ENCODE measurements at places on chromosomes 6 and 20.

- no peak for DNase-seq
These were observed 2.7 kb upstream of the RAET1L start for GRCh38 chr6:150027806-150028565.

DNA sequence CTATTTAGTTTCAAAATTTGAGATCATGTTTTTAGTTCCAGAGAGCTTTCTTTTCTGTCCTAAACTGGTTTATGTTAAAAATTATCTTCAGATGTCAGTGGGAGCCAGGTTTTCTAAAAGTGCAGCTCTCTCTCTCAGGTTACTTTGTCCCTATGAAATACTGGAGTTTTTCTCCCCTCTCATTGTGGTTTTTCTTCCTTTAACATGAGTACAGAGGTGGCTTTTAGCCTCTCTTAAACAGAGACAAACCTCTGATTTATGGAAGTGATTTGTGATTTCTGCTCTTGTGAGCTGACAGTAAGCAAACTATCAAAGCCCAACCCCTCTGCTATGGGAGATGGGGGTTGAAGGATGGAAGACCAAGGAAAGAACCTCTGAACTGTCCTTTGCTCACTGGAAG lies 85.7 kb downstream of the LIN28B start:
- no peak for DNase-seq

DNA sequence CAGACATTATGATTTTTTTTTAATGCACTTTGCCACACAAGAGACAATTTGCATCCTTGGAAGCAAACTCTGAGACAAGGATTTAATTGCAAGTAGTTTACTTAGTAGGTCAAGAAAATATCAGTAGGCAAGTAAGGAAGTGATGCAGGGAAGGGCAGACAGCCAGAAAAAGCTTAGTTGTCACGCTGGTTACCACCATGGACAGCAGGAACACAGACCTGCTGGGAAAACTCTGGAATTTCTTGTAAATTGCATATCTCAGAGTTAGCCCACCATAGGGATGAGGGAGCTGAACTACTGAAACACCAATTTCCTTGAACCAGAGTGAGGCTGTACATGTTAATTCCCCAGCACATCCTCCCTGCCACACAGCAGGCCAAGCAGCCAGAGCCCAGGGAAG lies 92.7 kb downstream of the L3MBTL3 start:
- DNase-seq = no peak

GRCh38 chr20:60063048-60063451 lies 104.8 kb downstream of the CDH26 start:
- DNase-seq = no peak

- DNase-seq = no peak
These were observed 157.2 kb downstream of the MTFR2 start for GRCh38 chr6:136092897-136093296.

GRCh38 chr6:71124340-71124739 lies 164.3 kb upstream of the OGFRL1 start:
- DNase-seq = no peak

- no peak for DNase-seq
These were observed 38.5 kb downstream of the RBM38 start for GRCh38 chr20:57429580-57430200.

GRCh38 chr6:159132664-159133063 lies 36.5 kb upstream of the FNDC1 start:
- no peak for DNase-seq

DNA sequence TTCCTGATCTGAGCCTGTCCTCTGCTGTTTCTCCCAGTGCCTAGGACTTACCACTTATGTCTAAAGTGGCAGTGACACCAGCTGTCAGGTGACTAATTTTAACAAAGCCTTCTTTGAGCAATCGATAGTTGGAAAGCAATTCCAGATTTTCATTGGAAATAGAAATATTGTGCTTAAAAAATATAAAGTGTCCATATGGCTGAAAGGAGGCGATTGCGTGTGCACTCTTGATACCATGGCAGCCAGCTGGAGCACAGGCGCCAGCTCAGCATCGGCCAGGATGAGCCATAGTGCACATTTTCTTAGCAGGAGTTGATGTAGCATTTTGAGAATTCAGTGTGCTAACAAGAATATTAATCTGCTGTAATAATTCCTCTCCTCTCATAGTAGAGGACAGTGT lies 70.0 kb downstream of the LRRC1 start:
- no peak for DNase-seq

DNA sequence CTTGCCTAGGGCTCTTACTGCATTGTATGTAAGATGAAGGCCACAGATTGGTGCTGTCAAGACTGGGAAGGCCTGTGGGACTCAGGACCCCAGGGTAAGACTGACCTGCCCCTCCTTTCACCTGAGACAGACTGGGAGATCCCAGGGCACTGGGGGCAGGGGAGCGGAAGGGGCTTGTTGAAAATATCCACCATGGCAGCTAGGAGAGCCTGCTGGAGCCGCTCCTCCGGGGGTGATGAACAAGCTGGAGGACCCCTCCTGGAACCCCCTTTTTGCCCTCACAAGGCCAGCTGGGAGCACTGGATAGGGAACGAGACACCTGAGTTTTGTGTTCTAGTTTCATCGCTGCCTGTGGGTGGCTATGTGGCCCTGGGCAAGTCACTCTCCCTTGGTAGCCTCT lies 9.2 kb upstream of the SDCBP2 start:
- DNase-seq = no peak

GRCh38 chr6:106247293-106247692 lies 78.3 kb downstream of the ATG5 start:
- no peak for DNase-seq

DNA sequence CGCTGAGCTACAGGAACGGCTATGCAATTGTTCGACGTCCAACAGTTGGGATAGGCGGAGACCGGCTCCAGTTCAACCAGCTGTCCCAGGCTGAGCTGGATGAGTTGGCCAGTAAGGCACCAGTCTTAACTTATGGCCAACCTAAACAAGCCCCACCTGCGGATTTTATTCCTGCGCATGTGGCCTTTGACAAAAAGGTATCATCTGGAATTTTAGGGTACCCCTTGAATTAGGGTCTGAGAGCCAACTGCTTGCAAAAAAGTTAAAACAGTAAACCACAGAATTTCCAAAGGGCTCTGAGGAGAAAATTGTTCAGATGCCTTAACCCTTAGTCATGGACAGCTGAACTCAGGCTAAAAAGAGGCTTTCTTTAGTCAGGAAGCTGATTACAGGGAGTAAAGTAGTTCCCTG lies 3.8 kb downstream of the EFHC1 start:
- DNase-seq = no peak

DNA sequence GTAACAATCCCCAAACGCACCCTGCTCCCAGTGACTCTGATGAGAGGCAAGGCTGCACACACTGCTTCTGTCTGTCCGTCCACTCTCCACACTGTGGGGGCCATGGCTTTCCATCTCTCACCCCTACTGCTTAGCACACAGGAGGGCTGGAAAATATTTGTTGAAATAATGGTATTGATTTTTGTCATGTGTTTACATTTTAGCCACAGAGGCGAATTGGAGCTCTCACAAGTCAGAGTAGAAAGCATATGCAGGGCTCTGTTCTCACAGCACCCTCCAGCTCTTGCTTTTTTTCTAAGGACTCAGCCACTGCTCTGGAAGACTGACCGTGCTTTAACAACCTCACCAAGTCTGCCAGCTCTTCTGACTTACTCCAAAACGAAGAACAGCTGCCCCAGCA lies 273.8 kb downstream of the GMDS start:
- DNase-seq = no peak

DNA sequence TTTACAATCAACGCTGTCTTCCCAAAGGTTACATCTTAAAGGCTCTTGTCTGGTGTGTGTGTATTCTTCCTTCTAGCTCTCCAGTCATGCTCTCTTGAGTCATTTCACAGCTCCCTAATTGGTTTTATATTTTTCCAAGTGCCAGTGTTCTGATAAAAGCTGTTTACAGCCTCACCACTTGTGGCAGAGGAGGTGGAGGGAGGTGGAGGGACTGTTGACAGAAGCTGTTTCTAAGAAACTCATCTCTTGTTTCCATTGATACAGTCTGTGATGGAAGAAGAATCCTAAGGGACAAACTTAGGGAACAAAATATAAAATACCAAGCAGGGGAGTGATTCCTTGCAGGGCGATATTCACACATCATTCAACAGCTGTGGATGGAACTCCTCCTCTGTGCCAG lies 64.0 kb downstream of the QRSL1 start:
- no peak for DNase-seq

DNA sequence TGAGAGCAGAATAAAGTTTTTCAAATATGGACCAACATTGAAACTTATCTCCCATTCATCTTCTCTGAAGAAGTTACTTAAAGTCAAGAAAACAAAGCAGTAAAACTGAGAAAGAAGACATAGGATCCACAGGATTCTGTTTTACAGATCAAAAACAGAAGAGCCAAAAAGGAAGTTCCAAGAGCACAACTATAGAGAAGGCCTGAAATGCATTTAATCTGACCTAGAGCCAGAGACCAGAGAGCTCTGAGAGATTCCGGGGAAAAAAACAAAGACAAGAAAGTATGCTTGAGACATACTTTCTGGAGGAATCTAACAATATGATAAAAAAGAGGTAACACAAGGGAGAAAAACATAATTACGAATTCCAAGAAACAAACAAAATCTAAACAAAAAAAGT lies 26.1 kb downstream of the SRPK1 start:
- DNase-seq = no peak

GRCh38 chr6:40585651-40586269 lies 1.4 kb downstream of the LRFN2 start:
- DNase-seq = no peak

DNA sequence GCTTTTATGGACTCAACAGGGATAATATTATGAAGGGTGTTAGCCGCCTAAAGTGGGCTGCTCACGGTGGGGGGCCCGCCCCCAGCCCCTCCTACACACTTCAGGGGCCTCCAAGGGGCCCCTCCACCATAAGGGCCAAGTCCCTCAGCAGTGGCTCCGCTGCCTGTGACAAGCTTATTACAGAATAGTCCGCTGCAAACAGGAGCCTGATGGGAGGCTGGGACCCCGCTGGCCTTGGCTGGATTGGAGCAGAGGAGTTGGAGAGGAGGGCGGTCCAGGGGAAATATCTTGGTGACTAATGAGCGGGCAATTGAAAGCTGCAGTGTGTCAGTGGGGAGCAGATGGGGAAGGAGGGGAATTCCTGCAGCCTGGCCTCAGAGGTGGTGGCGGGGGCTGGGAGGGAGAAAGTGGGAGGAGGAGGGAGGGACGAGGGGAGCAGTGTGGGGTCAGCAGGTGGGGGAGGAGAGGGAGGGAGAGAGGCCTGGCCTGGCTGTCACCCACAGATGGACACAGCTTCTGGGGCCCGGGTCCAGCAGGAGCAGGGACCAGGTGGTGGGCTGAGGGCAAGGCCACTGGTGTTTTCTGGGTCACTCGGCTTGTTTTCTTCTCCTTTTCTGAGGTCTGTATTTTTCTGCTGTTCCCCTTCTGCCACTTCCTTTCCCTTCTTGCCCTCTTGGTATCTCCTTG lies 57.6 kb upstream of the FOXP4 start:
- no peak for DNase-seq

DNA sequence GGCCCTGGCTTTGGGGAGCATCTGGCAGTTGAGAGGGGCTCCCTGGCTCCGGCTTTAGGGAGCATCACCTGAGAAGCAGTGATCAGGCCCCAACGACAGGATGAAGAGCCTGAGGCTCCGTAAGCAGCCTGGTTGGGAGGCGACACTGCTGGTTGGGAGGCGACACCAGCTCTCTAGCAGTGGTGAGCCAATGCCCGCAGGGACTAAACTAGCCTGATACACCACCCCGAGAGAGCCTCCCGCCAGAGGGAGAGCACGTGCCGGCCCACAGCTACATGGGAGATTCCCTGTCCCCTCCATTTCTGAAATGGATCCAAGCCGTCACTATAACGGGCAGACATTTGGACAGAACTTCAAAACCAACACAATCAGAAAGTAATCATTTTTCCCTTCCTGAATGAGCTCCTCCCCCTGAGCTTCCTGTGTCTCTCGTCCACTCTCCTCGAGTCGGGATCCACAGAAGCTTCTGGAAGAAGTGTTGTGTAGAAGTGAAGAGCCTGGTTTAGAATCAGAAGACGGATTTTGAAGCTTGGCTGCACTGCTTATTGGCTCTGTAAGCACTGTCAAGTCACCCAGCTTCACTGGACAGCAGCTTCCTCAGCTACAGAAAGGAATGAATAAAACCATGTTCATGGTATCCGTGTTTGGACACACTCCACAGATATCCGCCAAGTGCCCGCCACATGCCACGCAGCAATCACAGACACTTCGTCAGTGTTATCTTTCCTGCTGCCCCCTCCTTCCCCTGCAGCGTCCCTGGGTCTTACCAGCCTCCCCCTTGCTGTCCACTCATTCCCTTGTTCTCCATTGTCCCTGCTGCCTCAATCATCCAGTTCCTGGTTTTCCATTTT lies 199.6 kb downstream of the TTLL2 start:
- no peak for DNase-seq

DNA sequence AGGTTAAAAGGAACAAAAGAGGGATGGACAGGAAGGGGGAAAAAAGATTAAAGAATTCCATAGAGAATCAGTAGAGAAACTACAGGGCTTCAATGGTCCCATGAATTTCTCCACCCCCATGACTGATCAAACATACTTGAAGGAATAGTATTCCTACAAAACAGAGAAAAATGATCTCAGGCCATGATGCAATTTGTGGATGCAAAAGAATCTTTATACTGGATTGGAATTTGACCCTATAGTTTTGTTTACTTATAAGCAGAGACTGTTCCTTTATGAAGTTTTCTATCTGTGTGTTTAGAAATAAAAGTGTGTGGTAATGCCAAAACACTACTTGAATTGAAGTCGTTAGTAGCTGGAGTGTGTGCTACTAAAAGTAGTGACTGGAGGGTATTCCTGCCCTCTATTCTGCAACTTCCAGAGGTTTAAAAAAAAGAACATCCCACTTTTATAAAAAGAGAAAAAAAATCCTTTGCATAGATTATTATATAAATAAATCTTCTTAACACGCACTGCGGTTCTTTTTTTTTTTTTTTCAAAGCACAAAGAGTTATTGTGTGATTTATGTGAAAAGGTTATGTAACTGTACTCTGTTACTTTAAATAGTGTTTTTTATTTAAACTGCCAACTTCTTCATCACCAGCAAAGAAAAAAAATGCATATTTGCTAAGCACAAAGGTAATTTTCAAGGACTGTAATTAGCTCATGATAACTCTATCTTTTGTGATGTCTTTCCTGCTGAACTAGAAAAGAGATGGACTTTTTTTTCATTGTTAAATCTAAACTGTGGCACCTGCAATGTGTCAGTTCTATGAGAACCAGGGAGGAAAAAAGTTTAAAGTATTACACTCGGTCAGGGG lies 214.5 kb upstream of the CITED2 start:
- DNase-seq = no peak

GRCh38 chr20:9136114-9136513 lies 67.2 kb downstream of the PLCB4 start:
- DNase-seq = no peak

DNA sequence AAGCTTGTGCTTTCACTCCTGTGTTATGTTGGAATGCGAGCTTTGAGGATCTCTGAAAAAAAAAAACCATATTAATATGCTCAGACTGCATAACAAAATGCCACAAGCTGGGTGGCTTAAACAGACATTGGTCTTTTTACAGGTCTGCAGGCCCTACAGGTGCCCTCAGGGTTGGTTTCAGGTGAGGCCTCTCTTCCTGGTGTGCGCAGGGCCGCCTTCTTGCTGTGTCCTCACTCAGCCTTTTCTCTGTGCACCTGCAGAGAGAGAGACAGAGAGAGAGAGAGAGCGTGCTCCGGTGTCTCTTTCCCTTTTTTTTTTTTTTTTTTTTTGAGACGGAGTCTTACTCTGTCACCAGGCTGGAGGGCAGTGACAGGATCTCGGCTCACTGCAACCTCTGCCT lies 114.1 kb upstream of the SNX9 start:
- no peak for DNase-seq

- DNase-seq = no peak
These were observed 25.2 kb downstream of the TRIM38 start for GRCh38 chr6:25987845-25988244.

All from stimulated activated CD4-positive, alpha-beta T cell treated with anti-CD3 and anti-CD28 coated beads, Interleukin-12 subunit alpha, Interleukin-12 subunit beta, amount 100 ng/mL, for 48 hours (primary cell).